ENCODE measurements at places on chromosomes 5 and 9.

GRCh38 chr9:132838291-132838690, 39.8 kb downstream of the AK8 start:
- no peak for DNase-seq

GRCh38 chr9:1510712-1511111, 460.6 kb downstream of the DMRT2 start:
- DNase-seq: no peak

DNA sequence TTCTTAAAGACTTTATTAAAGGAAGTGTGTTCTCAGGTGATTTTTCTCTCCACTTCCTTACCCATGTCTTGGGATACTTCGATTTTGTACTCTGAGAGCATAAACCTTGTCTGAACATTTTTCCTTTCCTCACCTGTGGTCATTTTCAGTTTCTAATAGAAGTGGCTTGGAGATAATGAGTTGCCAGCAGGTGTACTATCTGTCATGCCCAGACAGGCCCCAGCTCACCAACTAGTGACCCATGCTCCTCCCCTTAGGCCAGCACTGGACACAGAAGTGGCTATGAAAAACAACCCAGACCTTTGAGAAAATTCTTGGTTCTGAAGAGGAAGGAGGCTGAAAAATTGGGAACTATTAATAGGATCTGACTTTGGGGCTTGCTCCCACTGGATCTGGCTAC, 49.2 kb upstream of the SMIM32 start:
- no peak for DNase-seq

DNA sequence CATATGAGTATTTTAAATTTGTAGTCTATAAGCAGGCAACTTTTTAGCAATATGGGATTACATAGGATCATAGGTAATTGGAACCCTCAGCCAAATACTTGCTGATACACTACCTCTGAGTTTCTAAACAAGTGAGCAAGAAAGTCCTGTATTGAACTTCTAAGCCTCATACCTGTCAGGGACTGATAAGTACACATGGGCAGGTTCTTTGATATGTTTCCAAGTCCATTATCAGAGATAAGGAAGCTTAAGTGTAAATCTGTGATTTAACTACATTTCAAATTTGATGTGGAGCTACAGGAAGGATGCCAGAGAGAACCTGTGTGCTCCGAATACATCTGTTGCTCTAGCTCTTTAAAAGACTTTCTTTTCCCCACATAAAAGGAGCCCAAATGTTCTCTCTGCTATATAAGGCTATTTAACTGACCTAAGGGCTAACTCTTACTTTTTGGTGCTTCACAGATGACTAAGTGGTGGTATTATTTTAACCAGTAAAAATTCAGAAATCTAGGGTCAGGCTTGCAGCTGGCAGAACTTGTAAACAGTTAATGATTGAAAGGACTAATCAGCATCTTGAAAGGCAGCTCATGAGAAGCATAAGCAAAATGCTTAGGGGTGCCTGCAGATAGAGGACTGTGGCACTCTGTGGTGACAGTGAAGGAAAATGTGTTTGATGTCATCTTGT, 228.6 kb downstream of the NR3C1 start:
- no peak for DNase-seq

GRCh38 chr5:180003127-180003526, 68.4 kb downstream of the RNF130 start:
- DNase-seq: no peak

- no peak for DNase-seq
These were observed 242.4 kb downstream of the EFNA5 start for GRCh38 chr5:107428303-107428813.

GRCh38 chr9:127292415-127292814, 27.8 kb downstream of the GARNL3 start:
- no peak for DNase-seq

- DNase-seq: no peak
These were observed 150.9 kb downstream of the OSTF1 start for GRCh38 chr9:75239176-75239575.

GRCh38 chr5:33850100-33850594, 41.6 kb downstream of the ADAMTS12 start:
- DNase-seq: no peak

DNA sequence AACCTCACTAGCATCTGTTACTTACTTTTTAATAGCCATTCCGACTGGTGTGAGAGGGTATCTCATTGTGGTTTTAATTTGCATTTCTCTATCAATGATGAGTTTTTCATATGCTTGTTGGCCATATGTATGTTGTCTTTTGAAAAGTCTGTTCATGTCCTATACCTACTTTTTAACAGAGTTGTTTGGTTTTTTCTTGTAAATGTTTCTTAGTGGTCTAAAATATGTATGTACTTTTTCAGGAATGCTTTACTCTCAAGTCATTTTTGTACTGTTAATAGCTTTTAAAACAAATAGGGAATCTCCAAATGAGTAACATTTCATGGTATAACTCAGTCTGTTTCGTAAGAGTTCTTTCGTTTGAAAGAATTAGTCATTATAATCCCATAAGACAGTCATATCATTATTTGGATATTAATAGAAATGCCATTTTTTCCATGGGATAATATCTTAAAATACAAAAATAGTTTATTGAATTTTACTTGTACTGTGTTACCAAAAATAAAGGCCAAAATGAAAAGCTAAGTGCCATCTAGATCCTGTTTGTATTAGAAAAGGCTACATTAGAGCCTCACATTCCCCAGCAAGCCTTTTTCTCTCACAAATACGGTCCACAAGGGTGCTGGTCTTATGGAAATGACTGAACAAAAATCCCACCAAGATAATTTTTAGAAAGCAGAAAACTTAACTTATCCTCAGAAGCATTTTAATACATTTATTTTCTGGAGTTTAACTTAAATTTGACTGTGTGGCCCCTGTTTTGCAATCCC, 247.7 kb downstream of the PJA2 start:
- DNase-seq: no peak

GRCh38 chr9:4105183-4105582, 194.7 kb downstream of the GLIS3 start:
- no peak for DNase-seq

DNA sequence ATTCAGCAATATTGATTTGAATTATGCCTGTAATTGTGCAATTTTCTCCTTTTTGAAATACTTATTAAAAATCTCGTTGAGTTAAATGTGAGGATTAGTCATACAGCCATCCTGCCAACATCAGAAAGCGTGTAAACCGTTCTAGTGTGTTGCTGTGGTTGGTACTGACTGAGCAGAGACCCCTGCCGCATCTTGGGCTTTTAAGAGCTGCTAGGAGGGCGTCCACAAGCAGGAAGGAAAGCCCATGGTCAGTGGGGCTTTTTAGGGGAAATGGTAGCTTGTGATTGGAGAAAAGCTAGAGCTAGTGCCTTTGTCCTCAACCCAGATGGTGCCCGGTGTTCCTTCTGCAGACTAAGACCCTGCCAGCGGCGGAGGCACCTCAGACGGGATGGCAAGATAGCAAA, 1.3 kb downstream of the SDHA start:
- no peak for DNase-seq

DNA sequence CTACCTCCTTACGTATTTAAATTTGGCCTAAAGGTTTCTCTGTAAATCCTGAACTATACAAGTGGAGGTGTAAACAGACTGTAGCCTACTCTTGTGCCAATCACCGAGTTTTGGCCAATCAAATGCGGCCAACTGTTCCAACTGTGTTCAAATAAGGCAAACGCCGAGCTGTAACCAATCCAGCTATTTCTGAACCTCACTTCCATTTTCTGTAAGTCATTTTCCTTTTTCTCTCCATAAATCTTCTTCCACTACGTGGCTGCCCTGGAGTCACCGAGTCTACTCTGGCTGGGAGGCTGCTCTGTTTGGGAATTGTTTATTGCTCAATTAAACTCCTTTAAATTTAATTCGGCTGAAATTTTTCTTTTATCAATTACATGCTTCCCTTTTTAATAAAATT, 58.4 kb downstream of the S1PR3 start:
- DNase-seq: no peak

- DNase-seq: no peak
These were observed 85.1 kb downstream of the SSBP2 start for GRCh38 chr5:81665795-81666194.

DNA sequence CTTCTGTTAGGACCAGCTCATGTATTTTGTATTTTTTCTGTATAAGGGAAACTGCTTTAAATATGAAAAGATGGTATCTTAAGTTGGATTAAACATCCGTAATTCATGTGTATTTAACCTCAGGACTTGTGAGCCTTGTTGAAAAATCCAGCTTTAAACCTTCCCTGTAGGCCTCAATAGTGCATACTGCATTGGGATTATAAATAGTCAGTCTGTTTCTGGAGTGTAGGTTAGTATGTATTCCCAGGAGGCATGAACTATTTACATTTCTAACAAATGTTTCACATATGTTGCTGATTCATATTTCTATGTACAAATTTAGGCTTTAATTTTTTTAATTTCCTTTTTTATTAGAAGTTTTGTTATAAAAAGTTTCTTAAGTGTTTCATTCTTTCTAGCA, 137.9 kb upstream of the GRHPR start:
- DNase-seq: no peak

DNA sequence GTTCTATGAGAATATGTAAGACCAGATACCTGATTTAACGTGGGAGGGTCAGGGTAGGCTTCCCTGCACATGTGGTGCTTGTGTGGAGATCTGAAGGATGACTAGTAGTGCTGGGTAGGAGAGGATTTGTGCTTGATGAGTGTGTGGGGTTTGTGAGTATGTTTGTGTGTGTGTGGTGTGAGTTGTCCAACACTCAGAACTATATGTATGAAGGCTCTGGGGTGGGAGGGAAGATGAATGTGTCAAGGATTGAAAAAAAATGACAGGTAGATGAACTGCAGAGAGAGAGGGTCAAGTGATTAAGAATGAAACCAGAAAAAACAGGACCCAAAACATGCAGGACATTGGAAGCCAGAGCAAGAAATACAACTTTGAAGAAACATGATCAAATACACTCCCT, 154.6 kb upstream of the NR3C1 start:
- DNase-seq: no peak

- no peak for DNase-seq
These were observed 32.0 kb upstream of the DMRT2 start for GRCh38 chr9:1018121-1018520.

DNA sequence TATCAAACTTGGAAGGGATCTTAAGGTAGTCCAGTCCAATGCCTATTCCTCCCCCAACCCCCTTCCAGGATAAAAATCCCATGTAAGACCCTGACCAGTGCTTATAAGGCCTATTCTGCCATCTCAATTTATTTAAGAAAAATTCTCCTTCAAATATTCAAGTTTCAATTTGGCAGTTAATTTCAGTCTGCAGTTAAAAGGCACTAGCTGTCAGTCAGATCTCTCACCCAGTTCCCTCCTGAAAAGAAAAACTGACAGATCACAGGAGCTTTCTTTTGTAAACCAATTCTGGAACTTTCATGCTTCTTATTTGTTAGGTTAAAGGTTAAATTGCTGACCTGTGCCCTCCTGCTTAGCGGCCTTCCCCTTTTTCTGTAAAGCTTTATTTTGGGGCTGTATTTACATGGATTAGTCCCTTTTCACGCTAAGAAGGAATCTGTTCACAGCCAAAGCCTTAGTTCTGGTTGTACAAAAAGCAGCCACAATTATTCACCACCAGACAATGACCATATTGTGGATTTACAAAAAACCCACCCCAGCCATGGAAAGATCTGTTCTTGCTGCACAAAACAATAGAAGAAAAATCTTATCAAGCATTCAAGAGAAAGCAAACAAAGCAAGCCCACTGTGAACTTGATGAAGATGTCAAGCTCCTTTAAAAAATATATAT, 68.7 kb downstream of the DENND1A start:
- DNase-seq: no peak

- no peak for DNase-seq
These were observed 42.7 kb downstream of the ZFAND5 start for GRCh38 chr9:72322259-72322658.

- no peak for DNase-seq
These were observed 4.0 kb downstream of the CSF1R start for GRCh38 chr5:150082374-150082773.

DNA sequence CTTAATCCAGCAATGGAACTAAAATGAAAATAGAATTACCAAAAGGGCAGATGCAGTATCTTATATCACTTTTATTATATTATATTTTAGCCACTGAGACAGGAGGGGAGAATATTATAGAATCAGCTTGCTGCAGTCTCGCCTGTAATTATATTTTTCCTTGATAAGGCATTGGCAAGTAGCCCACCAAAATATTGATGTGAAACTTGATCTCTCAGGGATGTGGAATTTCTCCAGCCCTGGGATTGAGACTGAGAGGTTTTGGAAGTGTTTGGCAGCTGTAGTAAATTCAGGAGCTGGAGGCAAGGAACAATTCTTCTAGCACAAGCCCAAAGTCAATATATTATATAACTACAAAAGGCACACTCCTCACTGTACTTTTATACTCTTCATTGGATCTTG, 142.1 kb upstream of the ADAMTSL1 start:
- DNase-seq: no peak

DNA sequence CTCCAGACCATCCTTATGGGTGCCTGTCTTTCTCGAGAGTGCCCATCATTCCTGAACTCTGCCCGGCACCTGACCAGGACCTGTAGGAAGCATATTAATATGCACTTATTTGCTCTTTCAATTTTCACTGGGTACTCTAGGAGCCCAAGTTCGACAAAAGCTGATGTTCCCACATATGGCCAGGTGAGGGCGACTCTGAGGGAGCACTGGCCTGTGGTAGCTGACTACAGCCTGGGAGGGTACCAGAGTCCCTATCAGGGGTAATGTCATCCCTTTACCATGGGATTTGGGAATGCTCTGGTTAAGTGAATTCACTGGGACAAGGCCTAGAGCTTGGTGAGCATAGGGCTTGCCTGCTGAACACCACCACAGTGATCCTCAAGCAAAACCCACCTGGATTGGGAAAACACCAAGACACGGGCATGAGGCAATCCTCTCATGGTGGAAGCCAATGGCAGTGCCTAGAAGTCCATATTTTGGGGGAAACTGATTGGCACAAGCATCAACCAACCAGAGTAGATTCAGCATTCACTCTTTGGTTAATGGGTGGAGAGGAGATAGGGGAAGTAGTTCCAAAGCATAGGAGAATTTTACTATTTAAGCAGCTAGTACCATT, 112.2 kb downstream of the MTX3 start:
- no peak for DNase-seq

- DNase-seq: no peak
These were observed 7.4 kb upstream of the MRPS2 start for GRCh38 chr9:135492886-135493669.

DNA sequence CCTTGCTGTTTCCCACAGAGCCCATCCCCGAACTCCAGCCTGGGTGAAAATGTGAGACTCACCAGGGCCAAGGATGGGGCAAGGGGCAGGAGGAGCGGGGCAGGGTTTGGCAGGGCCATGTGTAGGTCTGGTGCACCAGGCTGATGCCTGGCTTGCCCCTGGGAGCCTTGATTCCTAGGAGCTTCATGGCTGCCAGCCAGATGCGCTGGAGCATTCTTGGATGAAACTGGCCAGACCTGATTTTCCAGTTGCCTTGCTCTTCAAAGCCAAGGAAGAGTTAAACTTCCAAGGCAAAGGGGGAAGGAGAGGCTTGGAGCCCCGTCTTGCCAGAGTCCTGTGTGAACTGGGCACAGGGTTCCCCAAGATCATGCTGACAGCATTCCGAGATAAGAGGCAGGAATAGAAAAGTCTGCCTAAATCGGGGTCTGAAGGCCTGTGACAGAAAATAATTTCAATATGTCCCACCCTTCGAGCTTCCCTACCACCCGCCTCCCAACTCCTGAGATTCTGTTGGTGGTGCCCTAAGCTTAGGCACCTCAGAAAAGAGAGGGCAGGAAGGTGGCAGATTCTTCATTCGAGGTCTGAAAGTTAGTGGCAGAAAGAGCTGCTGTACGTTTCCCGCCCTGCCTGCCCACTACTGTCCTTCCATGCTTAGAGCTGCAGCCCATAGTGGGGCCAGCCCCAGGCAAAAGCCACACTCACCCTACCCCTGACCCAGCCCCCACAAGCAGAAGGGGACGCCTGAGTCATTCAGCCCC, 20.4 kb downstream of the FAT2 start:
- DNase-seq: no peak
